ENCODE measurements at places on chromosomes 4 and X. TPM values are rescaled to one million over a fixed set of nuclear protein-coding genes. Genes with fewer than 3 reads are reported as not detected.

NMU gene
- total RNA-seq, result 1.0 TPM

DCTD gene
- total RNA-seq, result 81.0 TPM

STAP1 gene
- 2.7 TPM for total RNA-seq

- no peaks in the 10 kb centered on the region for H3K4me1 ChIP-seq
- H3K27me3 ChIP-seq, result peaks cover 20% of the 10 kb centered on the region
- no peak overlapping the region for H3K4me3 ChIP-seq
- no peaks in the 10 kb centered on the region for H3K36me3 ChIP-seq
Observed at GRCh38 chr4:127708985-127709384, 21.2 kb upstream of the SLC25A31 start.

DNA sequence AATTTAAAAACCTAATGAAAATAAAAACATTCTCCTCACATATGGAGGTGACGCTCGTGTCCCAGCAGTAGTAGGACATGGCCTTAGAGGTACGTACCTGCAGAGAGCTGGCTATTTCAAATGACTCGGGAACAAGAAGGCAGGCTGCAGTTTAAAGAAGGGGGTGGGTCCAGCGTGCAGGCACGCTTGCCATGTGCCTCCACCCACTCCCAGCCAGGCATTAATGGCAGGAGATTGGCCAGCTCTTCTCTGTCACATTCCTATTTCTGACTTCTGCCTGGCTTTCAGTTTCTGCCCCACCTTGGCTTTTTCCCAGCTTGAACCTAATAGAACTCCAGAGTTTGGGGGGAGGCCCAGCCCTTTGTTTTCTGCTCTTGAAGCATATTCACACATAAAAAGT, 17.2 kb downstream of the PDHA1 start:
- H3K4me3 ChIP-seq, result no peak overlapping the region
- H3K27ac ChIP-seq, result no peak overlapping the region
- no peak for ATAC-seq
- H3K4me1 ChIP-seq, result no peaks in the 10 kb centered on the region
- no peaks in the 10 kb centered on the region for H3K27me3 ChIP-seq

DNA sequence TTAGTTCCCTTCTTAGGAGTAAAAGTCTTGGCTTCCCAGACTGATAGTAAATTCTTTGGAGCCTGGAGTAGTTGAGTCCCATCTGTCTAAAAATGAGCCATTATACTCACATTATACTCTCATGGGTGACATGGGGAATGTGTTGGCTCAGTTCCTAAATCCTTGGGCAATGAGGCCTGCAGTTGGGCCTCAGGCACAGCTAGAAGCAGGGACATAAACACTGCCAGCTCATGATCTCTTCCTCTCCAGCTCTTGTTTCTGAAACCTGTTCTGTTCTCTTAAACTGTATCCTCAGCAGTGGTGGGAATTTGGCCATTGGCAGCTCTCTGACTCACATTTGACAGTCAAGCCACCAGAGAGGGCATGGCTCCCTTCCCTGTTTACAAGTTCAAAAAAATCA, 212.5 kb downstream of the SPATA18 start:
- no peak for ATAC-seq
- no peak overlapping the region for H3K4me3 ChIP-seq
- peaks cover 4% of the 10 kb centered on the region for H3K27me3 ChIP-seq
- no peak overlapping the region for H3K27ac ChIP-seq
- H3K4me1 ChIP-seq, result no peaks in the 10 kb centered on the region

DNA sequence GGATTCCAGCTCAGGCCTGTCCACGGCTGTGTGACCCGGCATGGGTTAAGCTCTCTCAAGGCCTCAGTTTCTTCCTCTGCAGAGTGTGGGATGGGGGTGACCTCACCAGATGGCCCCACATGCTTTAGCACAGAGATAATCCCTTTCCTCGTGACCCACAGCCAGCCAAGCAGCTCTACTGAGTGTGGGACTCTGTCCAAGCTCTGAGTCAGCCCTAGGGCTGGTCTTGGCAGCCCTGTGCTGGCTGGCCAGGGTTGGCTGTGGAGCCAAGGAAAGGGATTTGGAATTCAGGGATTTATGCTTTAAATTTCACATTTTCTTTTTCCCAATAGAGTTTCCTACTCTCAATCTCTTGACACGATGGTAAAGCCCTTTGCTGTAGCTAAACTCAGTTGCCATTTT, 19.7 kb upstream of the SPON2 start:
- H3K27me3 ChIP-seq, result no peaks in the 10 kb centered on the region
- H3K4me3 ChIP-seq, result no peak overlapping the region
- peaks cover 3% of the 10 kb centered on the region for H3K4me1 ChIP-seq
- no peak overlapping the region for H3K27ac ChIP-seq
- ATAC-seq, result no peak

DNA sequence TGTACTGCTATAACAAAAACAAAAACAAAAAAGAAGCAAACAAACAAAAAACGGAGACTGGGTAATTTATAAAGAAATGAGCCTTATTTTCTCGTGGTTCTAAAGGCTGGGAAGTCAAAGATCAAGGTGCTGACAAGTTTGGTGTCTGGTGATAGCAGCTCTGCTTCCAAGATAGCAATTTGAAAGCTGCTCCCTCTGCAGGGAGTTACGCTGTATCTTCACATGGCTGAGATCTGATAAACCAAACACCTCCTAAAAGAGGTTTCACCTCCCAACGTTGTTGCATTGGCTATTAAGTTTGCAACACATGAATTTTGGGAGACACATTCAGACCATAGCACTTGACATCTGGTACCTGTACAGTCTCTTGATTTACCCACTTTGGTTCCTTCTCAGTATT, 854.2 kb downstream of the CENPC start:
- ATAC-seq, result no peak

DNA sequence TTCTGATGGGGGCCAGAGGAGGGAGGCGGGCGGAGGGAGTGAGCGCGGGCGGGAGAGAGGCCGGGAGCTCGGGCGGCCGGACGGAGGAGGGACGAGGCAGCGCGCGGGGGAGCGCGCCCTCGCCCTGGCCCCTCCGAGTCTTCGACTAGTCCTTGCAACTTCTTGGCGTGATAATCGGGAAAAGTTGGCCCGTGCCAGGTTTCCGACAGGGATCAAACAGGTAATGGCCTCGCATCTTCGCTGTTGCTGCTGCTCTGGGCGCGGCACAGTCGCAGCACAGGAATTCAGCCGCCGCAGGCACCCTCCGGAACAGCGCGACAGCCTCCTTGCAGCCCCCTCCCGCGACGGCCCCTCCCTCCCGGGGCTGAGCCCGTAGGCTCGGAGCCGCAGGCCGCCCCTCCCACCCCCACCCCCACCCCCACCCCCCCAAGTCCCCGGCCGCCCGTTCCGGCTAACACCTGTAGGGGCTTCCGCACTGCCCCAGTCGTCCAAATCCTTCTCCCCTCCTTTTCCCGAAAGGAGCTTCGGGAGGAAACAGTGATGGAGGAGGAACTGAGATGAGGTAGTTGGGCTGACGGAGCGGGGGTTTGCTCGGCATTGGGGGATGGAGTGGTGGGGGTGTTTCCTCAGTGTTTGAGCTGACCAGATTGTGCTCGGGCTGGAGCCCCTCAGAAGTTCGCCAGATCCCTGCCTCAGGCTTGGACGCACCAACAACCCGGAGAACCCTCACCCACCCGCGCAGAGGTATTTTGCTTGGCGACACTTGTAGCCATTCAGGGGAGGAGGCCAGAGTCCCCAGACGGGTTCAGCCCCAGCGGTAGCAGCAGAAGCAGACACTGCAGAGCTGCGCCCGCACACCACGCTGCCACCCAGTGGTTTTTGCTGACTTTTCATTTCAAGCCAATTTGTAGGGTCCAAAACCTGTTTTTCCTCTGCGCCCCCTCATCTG, at the start of gene FGF13:
FGF13 (minus strand) TSS at position 319 of the 949 bp plus-strand sequence. CDS start 714 bp downstream, outside the sequence.
- H3K36me3 ChIP-seq, result no peaks in the 10 kb centered on the region
- peaks cover 17% of the 10 kb centered on the region for H3K27me3 ChIP-seq
- ATAC-seq, result no peak
- no peak within 1 kb of the TSS for H3K4me3 ChIP-seq

- H3K27me3 ChIP-seq, result no peaks in the 10 kb centered on the region
- H3K4me3 ChIP-seq, result no peak overlapping the region
- no peak for ATAC-seq
- no peaks in the 10 kb centered on the region for H3K36me3 ChIP-seq
Observed at GRCh38 chrX:19040373-19040772, 56.5 kb upstream of the PHKA2 start.

DNA sequence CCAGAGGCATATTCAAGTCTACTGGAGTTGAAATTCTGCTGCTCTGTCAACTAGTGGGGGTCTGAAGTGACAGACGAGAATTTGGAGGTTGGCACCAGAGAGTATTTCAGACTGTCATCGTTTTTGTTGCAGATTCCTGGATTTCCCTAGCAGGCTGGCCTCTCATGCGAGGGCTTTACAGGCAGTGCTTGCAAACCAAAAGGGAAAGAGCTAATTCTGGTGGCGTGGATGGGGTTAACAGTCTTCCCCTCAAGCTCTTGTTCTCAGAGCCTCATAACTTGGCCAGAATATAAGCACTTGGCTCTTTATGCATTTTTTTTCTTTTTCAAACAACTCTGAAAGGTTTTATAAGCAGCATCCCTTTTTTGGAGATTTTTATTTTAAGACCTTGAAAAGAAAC, at the start of gene SPARCL1:
SPARCL1 (minus strand) TSS at position 190 of the 400 bp plus-strand sequence. CDS start 29,802 bp downstream, outside the sequence.
- no peaks in the 10 kb centered on the region for H3K36me3 ChIP-seq
- no peak within 1 kb of the TSS for H3K4me3 ChIP-seq
- ATAC-seq, result no peak

GRCh38 chr4:82403725-82404124, 26.5 kb downstream of the HNRNPDL start:
- peaks cover 5% of the 10 kb centered on the region for H3K27me3 ChIP-seq
- H3K36me3 ChIP-seq, result no peaks in the 10 kb centered on the region
- H3K27ac ChIP-seq, result no peak overlapping the region
- no peak for ATAC-seq
- H3K4me1 ChIP-seq, result no peaks in the 10 kb centered on the region

DNA sequence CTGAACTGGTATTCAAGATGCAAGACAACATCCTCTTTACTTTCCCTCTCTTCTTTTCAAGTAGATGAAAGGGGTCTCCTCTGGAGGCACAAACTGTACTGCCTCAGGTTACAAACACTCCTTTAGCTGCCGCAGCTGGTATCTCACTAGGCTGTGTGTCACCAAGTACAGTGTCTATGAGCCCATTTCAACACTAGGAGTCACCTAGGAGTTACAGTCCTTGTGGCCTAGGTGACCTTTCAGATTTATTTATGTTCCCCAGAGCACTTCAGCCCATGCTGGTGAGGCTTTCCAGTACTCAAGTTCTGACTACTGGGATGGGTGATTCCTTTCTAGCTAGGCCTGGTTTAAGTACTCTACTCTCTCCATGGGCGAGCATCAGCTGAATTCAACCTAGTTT, 32.4 kb upstream of the TMLHE start:
- ATAC-seq, result no peak
- H3K4me1 ChIP-seq, result no peaks in the 10 kb centered on the region
- H3K4me3 ChIP-seq, result no peak overlapping the region
- no peak overlapping the region for H3K27ac ChIP-seq
- no peaks in the 10 kb centered on the region for H3K36me3 ChIP-seq

GRCh38 chr4:168293386-168293975, 25.1 kb downstream of the DDX60 start:
- H3K27ac ChIP-seq, result no peak overlapping the region
- peaks cover 74% of the 10 kb centered on the region for H3K36me3 ChIP-seq
- H3K4me1 ChIP-seq, result peaks cover 4% of the 10 kb centered on the region

DNA sequence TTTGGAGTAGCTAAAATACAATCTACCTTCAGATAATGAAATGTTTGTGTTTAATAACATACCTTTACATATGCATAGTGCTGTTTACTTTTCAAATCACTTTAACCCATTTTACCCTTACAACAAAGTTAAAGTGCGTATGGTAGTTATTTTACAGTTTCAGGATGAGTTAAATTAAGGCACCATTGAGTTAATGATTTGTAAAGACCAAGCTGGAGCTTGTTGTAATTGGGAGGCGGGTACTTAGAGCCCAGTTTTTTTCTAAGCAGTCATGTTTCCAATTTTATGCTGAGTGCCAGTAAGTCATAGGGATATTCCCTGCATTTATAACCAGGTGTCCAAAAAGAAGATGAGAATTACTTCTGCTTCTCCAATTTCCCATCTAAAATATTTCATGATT, 84.2 kb upstream of the NRK start:
- no peak overlapping the region for H3K4me3 ChIP-seq
- H3K36me3 ChIP-seq, result no peaks in the 10 kb centered on the region
- no peak for ATAC-seq
- H3K27ac ChIP-seq, result no peak overlapping the region

- H3K4me3 ChIP-seq, result no peak overlapping the region
- ATAC-seq, result peak; percentile 11
- H3K27ac ChIP-seq, result no peak overlapping the region
- no peaks in the 10 kb centered on the region for H3K36me3 ChIP-seq
Observed at GRCh38 chr4:21726255-21726815, 222.2 kb downstream of the KCNIP4 start.

DNA sequence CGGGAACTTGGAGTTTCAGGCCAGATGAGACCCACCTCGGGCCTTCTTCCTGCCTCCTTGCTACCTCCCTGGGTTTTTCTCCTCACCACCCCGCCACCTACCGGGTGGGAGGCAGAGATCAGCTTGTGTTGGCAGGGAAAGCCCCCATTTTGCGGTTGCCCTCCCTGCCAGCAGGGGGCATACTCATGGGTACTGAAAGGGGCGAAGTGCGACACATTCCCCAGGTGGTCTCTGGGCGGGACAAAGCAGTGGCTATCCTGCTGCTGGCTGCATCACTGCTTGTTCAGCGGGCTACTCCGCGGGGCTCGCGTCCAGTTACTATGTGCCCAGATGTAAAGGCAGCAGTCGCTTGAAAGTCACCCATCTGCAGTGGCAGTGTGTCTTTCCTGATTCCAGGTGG, 330.3 kb downstream of the PDHA2 start:
- H3K4me1 ChIP-seq, result no peaks in the 10 kb centered on the region
- H3K36me3 ChIP-seq, result no peaks in the 10 kb centered on the region
- no peak overlapping the region for H3K4me3 ChIP-seq
- no peak for ATAC-seq

GRCh38 chr4:79258614-79259176, 67.2 kb downstream of the NAA11 start:
- ATAC-seq, result no peak
- H3K36me3 ChIP-seq, result no peaks in the 10 kb centered on the region
- H3K27me3 ChIP-seq, result peaks cover 4% of the 10 kb centered on the region
- no peak overlapping the region for H3K4me3 ChIP-seq

DNA sequence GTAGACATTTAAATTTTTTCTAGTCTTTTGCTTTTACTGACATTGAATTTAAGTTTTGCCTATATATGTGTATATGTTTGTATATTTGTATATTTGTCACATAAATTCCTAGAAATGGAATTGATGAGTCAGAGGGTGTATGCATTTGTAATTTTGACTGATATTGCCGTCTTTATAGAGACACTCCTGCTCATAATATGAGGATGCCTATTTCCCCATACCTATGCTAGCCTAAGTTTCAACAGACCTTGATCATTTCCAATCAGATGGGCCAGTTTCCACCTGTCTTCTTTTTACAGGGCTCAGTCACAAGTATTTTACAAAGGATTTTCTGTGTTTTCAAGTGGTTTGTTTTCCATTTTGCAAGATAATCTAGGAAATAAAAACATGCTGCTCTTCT, 10.8 kb downstream of the PDLIM5 start:
- no peak overlapping the region for H3K4me3 ChIP-seq
- no peaks in the 10 kb centered on the region for H3K36me3 ChIP-seq
- H3K4me1 ChIP-seq, result peaks cover 18% of the 10 kb centered on the region
- no peak for ATAC-seq
- no peak overlapping the region for H3K27ac ChIP-seq
- no peaks in the 10 kb centered on the region for H3K27me3 ChIP-seq
